ENCODE measurements at places on chromosomes 16 and 17.

- DNase-seq: no peak
Observed at GRCh38 chr17:41020336-41020735, 6.7 kb downstream of the KRTAP1-5 start.

GRCh38 chr16:20260215-20261009, 66.9 kb downstream of the GP2 start:
- DNase-seq: no peak

- no peak for DNase-seq
Observed at GRCh38 chr16:28983644-28984043, 1.2 kb upstream of the LAT start.

GRCh38 chr16:13245713-13246377, 344.4 kb downstream of the SHISA9 start:
- DNase-seq: no peak

GRCh38 chr17:70308618-70309017, 139.3 kb downstream of the KCNJ2 start:
- DNase-seq: no peak

GRCh38 chr17:53780320-53780719, 42.4 kb upstream of the KIF2B start:
- DNase-seq: no peak

- DNase-seq: no peak
Observed at GRCh38 chr16:5031601-5032000, 2.1 kb downstream of the NAGPA start.

GRCh38 chr16:89855301-89855945, 18.0 kb upstream of the TCF25 start:
- no peak for DNase-seq

GRCh38 chr16:87207965-87208364, 109.2 kb downstream of the C16orf95 start:
- DNase-seq: no peak

- no peak for DNase-seq
Observed at GRCh38 chr17:60481604-60482003, 44.4 kb downstream of the APPBP2 start.

DNA sequence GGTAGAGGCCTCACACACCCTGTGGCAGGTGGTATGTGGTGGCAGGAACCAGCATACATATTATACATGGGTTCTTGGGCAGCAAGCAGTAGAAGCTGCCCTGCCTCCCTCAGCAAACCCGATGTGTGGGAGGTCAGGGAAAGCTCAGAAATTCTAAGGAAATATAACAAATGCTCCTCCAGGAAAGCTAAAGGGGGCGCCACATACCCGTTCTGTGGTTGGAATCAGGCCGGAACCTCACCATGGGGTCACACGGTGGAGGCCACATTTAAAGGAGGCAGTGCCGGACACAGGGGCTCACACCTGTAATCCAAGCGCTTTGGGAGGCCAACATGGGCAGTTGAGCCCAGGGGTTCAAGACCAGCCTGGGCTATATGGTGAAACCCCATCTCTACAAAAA, 12.4 kb upstream of the KATNB1 start:
- DNase-seq: no peak

GRCh38 chr17:82709024-82709675, 7.4 kb upstream of the FN3KRP start:
- DNase-seq: no peak

DNA sequence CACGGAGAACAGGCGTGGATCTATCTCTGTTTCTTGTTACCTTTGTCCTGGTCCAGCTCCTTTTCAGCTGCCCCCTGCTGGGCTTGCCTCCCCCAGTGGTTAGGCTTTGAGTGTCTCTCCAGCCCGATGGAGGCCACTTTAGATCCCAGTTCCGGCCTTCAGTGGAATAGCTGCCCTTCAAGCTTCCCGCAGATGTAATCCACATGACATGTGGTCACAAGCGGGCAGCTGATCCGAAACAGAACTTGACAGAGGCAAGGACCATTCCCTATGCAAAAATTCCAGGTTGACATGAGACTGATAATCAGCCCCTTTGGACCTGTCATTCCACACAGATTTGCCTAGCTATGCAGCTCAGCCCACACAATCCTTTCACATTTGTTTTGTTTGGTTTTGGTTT, 40.6 kb upstream of the AQP8 start:
- no peak for DNase-seq

GRCh38 chr16:87842209-87842869, 27.0 kb downstream of the SLC7A5 start:
- no peak for DNase-seq
